Left cardiac atrium (tissue), 4 donors: ENCODE measurements at places on chromosomes 5 and 9. TPM values are rescaled to one million over a fixed set of nuclear protein-coding genes. Genes with fewer than 3 reads are reported as not detected.

Gene CCL27
- not detected for total RNA-seq

Gene CTXN3
- total RNA-seq: not detected

Gene MEGF10
- 1.1 TPM for total RNA-seq

Gene ARL14EPL
- total RNA-seq: not detected

Gene PCDHA2
- not detected for total RNA-seq

Gene BNIP1
- total RNA-seq: 11.0 TPM
